ENCODE measurements at places on chromosomes 16 and 17.

- DNase-seq: no peak
Measured at GRCh38 chr16:58121132-58121531, 8.0 kb downstream of the CFAP20 start.

GRCh38 chr17:50634224-50634914, at the start of gene ABCC3:
ABCC3 (plus strand) TSS chr17:50634881; CDS start chr17:50634937, 56 bp downstream.
- DNase-seq: no peak

- no peak for DNase-seq
Measured at GRCh38 chr16:72794319-72794718, 253.6 kb downstream of the ZFHX3 start.

GRCh38 chr16:73233329-73233765, 185.4 kb upstream of the ZFHX3 start:
- DNase-seq: no peak

- no peak for DNase-seq
Measured at GRCh38 chr17:2319051-2319450, 15.3 kb downstream of the SRR start.

GRCh38 chr17:43411749-43412148, 13.0 kb downstream of the ARL4D start:
- DNase-seq: no peak

GRCh38 chr16:1257561-1258224, 1.8 kb downstream of the TPSD1 start:
- no peak for DNase-seq

DNA sequence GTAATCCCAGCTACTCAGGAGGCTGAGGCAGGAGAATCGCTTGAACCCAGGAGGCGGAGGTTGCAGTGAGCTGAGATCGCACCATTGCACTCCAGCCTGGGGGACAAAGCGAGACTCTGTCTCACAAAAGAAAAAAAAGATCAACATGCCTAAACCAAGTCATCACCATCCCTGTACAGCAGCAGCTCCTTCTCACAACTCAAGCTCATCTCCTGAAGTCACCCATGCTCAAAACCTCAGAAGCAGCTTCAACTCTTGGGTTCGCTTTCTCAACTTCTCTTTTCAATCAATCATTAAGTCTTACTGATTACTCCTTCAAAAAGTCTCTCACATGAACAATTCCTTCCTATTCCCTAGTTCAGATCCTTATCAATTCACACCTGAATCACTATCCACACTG, 31.3 kb downstream of the PHLPP2 start:
- DNase-seq: no peak

DNA sequence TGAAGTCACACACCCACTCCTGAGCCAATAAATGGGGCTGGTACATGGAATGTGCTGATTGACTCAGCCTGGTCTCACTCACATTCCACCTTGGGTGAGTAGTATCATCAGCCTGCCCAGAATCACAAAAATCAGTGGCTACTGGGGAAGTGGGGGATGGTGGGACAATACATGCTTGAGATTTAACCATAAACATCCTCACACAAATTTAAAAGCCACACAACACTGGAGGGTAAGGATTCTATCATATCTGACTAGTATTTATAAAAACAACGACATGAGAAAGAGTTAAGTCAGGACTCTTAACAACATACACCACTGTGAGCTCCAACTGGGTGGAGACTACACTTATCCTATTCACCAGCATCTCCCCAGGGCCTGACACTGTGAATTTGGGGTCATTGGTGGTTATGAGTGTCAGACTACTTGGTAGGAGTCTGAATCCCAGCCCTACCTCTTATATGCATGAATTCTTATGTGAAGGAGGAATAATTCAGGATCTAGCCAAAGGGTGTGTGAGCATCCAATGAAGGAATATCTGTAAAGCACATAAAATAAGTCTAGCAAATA, 26.0 kb upstream of the IRX6 start:
- no peak for DNase-seq

DNA sequence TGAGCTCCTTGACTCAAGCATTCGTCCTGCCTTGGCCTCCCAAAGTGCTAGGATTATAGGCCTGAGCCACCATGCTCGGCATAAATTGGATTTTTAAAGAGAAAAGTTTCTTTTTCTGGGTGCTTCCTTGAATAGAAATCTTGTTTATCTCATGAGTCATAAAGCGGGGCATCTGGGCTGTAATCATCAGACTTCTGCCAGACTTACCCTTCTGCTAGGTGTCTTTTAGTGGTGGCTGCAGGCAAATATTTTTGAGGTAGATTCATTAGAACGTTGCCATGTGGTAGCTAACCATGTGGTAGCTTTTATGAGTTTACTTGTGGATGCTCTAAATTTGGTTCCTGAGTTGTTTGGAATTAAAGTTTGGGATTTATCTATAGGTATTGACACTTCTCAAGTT, 13.4 kb downstream of the PGS1 start:
- DNase-seq: no peak

DNA sequence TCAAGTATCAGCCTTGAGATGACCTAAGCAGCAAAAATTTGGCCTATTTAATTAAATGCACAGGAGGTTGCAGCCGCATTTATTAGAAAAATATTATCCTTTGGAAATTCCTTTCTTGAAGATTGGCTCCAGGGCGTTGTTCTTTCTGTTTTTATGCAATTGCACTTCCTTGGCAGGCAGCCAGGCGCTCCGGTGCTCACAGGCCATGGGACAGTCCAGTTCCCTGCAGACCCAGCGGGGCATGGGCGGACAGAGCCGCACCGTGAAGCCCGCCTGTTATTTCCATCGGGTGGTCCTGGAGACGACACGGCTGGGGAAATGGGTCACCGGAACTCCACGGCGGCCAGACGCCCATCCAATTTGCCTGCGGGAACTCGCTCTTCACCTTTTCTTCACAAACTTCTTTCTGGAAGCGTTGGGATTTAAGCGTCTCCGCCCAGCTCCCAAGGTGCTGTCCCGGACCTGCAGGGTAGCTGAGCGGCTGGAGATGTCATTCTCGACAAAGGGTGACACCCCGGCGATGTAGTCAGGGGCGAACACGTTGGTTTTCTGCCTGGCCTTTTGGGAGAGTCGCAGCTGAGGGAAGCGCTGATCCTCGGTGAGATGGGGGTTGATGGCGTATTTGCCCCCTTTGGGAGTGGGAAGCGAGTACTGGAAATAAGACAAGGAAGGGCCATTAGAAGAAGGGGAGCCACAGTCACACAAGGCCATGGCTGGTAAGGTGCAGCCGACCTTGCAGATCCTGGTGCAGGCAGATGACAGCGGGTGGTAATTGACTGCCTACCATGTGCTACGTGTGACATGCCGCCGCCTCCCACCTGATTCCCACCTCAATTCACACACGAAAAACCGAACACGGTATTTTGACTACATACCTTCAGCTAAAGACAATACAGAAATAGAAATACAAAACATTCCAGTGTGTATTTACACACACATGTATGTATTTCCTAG, 12.5 kb downstream of the NOB1 start:
- DNase-seq: no peak

DNA sequence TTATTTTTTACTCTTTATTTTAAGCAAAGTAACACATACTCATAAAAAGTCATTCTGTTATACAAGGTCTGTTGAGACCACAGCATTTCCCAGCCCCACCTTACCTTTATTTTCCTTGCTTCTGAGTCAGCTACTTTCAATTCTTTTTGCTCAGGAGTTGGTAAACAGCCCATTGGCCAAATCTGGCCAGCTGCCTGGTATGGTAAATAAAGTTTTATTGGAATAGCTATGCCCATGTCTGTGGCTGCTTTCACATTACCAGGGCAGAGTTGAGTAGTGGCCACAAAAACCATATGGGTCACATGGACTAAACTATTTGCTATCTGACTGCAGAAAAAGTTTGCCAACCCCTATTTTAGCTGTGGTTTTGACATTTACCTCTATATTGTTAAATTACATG, 3.4 kb upstream of the NSRP1 start:
- DNase-seq: no peak

DNA sequence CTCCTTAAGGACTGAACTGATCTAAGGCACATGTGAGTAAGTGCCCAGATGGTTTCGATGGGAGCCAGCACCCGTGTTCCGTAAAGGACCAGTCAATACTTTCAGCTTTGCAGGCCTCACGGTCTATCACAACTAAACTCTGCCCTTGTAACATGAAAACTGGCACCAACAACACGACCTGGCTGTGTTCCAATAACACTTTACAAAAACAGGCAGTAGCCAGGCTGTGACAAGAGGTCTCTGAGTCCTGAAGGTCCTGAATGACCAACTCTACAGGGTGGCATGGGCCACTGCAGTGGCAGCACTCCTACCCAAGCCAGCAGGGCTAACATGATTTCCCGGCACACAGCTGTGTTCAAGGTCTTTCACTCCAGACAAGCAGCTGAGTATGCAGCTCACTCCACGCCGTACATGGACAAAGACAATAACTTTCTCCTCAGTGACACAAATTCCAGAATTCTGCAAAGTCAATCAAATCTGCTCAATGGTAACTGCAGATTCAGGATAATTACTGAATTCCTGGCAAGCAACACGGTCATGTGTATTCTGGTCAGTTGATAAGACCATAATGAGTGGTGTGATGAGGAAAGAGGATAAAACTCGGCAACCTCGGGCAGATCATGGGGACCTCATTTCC, 15.3 kb downstream of the NPLOC4 start:
- no peak for DNase-seq

DNA sequence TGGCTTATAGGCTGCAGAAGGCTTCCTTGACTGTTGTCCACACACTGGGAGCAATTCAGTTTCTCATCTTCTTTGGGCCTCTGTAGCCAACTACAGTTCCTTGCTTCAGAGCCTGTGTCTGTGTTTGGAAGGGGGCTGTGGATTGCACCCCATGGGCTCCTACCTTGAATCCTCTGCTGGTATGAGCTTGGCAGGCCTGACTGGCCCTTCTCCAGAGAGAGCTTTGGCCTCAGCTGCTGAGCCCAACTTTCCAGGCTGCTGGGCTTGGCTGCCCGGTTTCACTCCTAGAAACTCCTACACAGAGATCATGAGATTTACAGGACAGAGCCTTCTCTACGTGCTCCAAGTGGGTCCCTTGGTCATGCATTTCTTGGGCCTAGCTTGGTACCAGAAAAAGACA, 354.4 kb downstream of the SNX29 start:
- no peak for DNase-seq

DNA sequence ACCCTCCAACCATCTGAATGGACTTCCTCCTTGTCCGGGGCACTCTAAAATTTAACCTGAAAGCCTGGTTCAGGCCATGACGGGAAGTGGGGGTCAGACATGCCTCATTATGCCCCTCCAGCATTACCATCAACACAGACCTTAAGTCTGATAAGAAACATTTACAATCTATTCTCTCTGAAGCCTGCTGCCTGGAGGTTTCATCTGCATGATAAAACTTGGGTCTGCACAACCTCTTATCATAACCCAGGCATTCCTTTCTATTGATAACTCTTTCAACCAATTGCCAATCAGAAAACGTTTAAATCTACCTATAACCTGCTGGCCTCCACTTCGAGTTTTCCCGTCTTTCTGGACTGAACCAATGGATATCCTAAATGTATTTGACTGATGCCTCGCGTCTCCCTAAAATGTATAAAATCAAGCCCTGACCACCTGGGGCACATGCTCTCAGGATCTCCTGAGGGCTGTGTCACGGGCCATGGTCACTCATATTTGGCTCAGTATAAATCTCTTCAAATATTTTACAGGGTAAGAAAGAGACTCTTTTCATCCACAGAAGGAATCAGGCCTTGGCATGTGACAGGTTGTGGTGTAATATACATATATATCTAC, 45.6 kb downstream of the LYRM1 start:
- DNase-seq: no peak

GRCh38 chr17:1967213-1967612, 57.9 kb downstream of the RTN4RL1 start:
- DNase-seq: no peak

- DNase-seq: no peak
Measured at GRCh38 chr16:10995565-10995964, 51.2 kb downstream of the CLEC16A start.

DNA sequence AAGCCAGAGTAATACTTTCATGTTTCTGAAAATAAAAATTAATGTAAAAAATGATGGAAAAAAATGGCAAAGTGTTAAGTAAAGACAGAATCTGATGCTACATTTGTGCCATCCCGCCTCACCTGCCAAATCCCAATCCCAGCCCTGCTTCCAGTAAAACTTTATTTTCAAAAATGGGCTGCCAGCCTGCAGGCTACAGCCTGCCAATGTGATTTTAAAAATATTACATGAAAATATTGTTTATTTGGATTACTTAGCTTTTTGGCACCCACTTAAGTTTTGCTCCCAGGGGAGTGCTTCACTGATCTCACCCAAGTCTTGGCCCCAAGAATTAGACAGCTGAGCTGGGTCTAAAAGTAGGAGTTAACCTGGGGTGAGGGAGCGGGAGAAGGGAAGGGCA, 112.8 kb downstream of the C16orf78 start:
- DNase-seq: no peak

DNA sequence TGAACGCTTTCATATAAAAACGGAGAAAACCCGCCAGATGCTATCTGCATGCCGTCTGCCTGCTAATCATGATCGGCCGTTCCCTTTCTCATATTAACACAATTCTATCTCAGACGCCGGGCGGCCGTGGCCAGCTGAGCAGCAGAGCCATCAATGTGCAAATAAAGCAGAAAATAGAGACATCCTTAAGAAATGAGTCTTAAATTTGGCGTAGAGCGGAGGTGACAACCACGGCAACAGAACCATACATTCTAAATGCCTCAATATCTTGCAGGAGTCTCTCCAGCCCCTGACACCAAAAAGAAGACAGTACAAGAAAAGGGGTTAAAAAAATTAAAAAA, 2.7 kb upstream of the IRX5 start:
- no peak for DNase-seq

GRCh38 chr16:69171325-69172084, 15.5 kb upstream of the SNTB2 start:
- DNase-seq: no peak

DNA sequence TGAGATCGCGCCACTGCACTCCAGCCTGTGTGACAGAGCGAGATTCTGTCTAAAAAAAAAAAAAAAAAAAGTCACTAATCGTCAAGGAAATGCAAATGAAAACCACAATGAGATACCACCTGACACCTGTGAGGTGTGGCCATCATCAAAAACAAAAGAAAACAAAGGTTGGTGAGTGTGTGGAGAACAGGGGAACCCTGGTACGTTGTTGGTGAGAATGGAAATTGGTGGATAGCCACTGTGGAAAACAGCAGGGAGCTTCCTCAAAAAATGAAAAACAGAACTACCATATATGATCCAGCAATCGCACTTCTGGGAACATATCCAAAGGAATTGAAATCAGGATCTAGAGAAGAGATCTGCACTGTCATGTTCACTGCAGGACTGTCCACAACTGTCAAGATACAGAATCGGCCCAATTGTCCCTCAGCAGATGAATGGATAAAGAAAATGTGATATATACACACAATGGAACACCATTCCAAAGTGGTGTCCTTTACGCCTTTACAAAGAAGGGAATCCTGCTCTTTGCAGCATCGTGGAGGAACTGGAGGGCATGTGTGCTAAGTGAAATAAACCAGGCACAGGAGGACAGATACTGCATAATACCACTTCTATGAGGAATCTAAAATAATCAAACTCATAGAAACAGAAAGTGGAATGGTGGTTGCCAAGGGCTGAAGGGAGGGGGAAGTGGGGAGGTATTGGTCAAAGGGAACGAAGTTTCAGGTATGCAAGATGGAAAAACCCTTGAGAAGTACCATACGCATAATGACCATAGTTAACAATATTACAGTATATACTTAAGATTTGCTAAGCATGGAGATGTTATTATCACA, 63.5 kb upstream of the PLCG2 start:
- peak; percentile 68 for DNase-seq

GRCh38 chr16:67561501-67561823, 864 bp upstream of the CTCF start:
- DNase-seq: no peak

GRCh38 chr17:14320734-14321475, 20.0 kb downstream of the HS3ST3B1 start:
- DNase-seq: no peak

All from naive thymus-derived CD4-positive, alpha-beta T cell (primary cell).